ENCODE measurements at places on chromosomes 16 and 17.

GRCh38 chr16:54287131-54288029 is 793 bp upstream of the IRX3 start:
- DNase-seq: no peak

- no peak for DNase-seq
Measured at GRCh38 chr16:66255647-66256046, 110.8 kb upstream of the CDH5 start.

DNA sequence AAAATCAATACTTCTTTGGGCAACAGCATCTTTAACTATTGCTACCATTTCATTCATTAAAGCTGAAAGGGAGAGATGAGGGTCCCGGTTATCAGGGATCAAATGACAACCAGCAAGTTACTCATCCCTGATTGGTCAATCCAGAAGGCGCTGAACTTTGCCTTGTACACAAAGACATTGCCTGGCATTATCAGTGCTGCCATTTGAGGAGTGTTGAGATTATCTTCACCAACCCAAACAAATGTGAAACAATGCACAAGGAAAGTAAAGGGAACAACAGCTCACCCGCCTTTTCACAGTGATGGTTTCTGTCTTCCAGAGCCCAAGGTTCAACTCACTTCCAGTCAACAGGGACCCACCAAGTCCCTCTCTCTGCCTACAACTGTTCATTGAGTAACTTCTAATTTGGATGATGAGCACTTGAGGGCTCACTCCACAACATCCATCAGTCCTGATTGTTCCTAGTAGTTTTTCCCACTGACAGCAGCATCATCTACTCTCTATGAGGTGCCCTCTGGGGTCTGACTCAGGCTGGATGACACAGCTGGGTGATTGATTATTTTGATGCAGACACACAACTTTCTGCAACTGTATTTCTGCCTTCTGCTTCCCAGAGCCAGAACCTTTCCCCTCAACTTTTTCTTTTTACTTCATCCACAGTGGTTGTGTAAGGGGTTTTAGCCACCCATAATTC is 32.0 kb downstream of the LYRM9 start:
- no peak for DNase-seq

- no peak for DNase-seq
Measured at GRCh38 chr17:30332057-30332542, 1.8 kb downstream of the TMIGD1 start.

GRCh38 chr16:54171626-54172537 is 114.7 kb downstream of the IRX3 start:
- DNase-seq: no peak

- DNase-seq: no peak
Measured at GRCh38 chr17:77897741-77898301, 60.7 kb upstream of the TNRC6C start.

- no peak for DNase-seq
Measured at GRCh38 chr16:14193316-14193871, 122.3 kb downstream of the MRTFB start.

- DNase-seq: no peak
Measured at GRCh38 chr17:62718429-62718828, 89.7 kb downstream of the MARCHF10 start.

GRCh38 chr17:70080541-70081347 is 5.7 kb downstream of the KCNJ16 start:
- DNase-seq: no peak

Measured in stimulated activated effector memory CD8-positive, alpha-beta T cell treated with anti-CD3 and anti-CD28 coated beads, Interleukin-12 subunit alpha, Interleukin-12 subunit beta, amount 100 ng/mL, for 72 hours (primary cell).